ENCODE measurements at places on chromosomes 7 and 10.

GRCh38 chr7:115153769-115154477 is 232.0 kb downstream of the MDFIC start:
- no peak for DNase-seq

DNA sequence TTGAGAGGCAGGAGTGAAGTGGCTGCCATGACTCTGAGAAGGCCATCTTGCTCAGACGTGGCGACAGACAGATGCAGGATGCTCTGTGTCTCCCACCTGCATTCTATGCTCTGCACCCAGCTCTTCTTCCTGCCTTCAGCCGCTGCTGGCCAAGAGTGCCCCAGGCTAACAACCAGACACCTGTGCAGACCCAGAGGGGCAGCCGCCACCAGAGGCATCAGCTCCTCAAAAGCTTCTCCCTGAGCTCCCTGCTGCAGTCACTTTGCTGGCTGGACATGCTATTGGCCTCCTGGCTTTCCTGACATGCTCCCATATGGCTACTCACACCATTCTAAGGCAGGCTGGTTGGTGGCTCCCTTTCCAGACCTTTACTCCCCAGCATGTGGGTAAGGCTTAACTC is 70.6 kb upstream of the GRB10 start:
- DNase-seq: no peak

GRCh38 chr10:131901181-131901829 is 497 bp downstream of the PPP2R2D start:
- no peak for DNase-seq

DNA sequence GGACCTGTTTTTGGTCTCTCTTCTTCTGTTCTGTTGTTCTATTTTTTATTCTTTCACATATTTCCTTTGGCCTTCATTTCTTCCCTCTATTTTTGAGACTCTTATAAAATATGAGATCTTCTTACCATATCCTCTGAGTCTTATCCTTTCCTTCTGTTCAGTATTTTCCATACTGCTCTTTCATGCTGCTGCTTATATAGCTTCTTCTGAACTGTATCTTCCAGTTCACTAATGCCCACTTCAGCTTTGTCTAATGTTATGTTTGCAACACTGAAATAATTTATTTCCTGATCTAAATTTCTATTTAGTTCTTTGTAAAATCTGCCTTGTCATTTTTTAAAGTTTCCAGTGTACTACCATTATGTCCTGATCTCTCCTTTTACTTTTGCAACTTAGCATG is 12.8 kb downstream of the TMEM168 start:
- DNase-seq: no peak

GRCh38 chr10:96586419-96587263 is at the start of gene TM9SF3:
Gene TM9SF3, minus strand, starts transcription at chr10:96587012. Its CDS starts 177 bp downstream, at chr10:96586835.
- DNase-seq: no peak

DNA sequence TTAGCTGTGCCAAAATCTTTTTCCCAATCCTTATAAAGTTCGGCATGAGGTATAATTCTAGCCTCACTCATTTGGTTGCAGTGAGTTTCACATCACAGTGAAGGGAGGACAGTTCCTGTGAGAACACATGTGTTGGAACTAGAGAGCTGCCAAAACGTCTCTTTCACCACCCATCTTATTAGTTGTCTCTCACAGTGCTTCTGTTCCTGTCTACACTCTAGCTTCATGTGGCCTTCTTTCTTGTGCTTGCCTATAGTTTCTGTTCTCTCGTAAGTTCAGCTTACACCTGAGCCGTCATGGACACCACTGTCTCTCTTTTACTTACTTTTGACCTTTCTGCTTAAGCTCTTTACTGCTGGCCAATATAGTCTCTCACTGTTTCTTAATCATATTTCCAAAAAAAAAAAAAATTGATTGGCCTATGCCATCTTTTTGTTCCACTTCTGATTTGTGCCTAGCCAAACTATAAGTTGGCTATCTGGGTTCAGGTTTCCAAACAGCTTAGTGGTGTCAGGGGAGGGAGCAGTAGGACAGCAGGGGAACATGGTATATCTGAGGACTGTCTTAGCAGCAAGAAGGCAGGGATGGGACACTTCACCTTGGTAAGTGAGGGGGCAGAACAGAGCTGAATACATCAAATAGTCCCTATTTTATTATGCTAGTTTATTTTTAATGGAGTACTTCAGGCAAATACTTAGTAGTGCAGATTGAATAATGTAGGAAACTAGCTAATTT is 38.0 kb downstream of the ZNRF2 start:
- DNase-seq: peak; percentile 23

- DNase-seq: no peak
These were observed 2.3 kb upstream of the CTTNBP2 start for GRCh38 chr7:117875566-117875965.

- no peak for DNase-seq
These were observed 325.1 kb downstream of the HPSE2 start for GRCh38 chr10:98910546-98910945.

DNA sequence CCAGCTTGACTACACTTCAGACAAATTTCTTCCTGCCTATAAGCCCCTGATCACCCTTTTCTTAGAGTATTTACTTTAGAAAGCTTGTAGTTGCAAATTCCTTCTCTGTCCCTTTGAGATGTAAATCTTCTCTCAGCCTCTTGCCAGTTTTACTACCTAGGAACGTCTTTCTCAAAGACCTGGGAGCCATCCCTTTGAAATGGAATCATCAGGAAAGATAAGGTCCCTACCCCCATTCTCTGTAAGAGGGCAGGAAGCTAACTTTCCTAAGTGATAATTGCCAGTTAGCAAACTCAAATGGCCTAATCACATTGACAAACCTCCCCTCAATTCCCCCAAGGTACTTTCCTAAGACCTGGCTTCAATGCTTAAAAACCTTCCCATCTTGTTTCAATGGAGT is 304.5 kb downstream of the MDFIC start:
- DNase-seq: no peak

DNA sequence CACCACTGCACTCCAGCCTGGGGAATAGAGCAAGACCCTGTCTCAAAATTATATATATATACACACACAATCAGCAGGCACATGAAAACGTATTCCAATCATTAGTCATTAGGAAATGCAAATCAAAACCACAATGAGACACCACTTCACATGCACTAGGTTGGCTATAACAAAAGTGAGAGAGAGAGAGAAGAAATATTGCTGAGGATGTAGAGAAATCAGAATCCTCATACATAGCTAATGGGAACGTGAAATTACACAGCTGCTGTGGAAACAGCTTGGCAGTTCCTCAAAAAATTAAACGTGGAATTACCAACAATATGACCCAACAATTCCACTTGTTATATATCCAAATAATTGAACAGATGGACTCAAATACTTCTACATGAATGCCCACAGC is 43.3 kb upstream of the CNNM1 start:
- DNase-seq: no peak

DNA sequence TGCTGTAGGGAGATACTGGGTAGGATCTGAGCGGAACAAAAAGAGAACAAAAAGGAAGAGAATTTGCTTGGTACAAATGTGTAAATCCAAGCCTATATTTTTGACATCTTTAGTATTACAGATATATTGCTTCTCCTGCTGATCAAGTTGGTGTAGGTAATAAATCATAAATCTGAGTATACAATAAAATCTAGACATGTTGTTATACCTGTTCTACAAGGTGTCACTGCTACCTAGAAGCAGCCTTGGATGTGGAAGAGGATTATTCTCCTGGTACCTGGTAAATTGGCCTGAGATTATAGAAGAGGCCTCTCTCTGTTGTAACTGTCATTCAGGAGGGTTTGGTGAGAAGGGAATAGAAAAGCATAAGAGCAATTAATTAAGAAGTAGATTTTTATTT is 89.9 kb upstream of the LSM8 start:
- DNase-seq: no peak

DNA sequence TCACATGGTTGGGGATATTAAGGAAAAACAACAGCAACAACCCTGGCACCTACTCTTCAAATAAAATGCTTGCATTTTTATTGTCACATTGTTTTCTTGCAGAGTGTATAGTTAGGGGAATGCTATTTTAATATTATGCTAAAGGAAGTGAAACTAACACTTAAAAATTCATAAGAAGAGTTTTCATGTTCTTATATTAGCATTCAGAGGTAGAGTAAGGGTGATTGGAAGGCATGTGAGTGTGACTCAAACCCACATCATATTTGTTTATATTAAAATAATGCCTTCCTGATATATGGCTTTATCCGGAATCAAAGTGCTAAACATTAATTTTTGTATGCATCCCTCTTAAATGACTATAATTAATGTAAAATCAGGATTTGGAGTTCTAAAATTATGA is 59.8 kb upstream of the TES start:
- no peak for DNase-seq

GRCh38 chr7:13800694-13801448 is 188.6 kb downstream of the ETV1 start:
- DNase-seq: no peak

All from GM04503 (cell line).